ENCODE measurements at places on chromosomes 12 and 14.

DNA sequence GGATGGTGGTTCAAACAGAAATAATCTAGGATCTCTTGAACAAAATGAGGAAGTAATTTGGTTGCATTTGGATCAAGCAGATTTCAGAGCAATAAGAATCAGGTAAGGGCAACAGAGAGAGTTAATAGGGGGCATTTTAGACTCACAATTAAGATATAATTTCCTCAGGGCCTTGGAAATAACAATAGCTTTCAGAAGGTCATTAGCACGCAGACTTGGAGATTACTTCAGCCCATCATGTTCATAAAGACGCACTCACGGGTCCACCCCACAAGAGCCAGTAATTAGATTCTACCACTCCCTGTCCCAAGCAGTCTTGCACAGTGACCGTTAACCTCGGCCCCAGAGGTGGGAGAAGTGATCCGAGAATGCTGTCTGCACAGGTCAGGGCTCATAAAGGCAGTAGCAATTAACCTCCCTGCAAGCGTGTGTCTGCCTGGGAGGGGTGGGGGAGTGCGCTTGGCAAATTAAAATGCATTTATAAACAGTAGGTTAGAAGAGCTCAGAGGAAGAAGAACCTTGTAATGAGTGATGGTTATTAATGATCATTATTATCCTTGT is 125.7 kb upstream of the CCDC196 start:
- DNase-seq: no peak

DNA sequence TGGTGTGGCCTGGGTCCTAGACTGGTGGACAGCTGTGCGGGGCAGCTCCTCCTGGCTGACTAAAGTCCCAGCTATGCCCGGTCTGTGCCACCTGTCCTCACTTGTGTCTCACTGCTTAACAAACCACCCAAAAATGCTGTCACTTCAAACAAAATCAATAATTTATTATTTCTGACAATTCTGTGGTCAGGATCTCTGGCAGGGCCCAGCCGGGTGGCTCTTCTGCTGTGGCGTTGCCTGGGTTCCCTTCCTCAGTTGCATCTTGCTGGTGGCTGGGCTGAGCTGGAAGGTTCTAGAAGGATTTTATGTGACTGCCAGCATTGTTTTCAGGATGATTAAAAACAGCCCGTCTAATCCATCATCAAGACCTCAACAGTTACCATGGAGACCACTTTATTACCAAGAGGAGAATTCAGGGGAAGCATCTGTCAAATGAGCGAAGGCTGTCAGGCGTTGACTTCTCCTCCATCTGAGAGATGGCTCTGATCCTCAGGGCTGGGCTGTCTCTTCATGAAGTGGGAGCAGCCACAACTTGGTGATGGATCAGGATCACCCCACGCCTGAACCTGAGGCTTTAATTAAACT is 280.6 kb upstream of the SFSWAP start:
- DNase-seq: no peak

DNA sequence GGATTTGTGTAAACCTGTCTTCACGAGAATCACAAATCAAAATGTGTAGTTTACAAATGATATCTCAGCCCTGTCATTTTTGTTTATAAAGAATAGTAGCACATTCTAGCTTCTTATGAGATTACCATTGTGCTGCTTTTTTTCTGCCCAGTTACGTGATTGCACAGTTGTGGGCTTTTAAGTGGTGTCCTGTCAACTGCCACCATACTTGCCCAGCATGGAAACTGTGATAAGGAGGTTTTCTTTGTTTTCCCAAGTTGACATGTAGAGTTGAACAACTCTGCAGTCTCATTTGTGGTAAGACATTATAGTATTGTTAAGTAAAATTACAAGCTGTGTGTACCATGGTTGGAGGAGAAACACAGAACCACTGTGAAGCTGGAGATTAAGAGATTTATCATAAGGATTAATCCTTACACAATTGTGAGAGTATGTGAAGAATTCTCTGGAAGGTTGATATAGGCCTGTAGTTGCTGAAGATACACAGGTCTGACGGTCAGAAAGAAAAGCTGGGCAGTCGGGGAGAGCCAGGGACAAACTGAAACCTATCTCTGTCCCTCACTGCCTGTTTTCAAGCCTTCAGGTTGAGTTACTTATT is 12.2 kb downstream of the CHURC1 start:
- DNase-seq: no peak

DNA sequence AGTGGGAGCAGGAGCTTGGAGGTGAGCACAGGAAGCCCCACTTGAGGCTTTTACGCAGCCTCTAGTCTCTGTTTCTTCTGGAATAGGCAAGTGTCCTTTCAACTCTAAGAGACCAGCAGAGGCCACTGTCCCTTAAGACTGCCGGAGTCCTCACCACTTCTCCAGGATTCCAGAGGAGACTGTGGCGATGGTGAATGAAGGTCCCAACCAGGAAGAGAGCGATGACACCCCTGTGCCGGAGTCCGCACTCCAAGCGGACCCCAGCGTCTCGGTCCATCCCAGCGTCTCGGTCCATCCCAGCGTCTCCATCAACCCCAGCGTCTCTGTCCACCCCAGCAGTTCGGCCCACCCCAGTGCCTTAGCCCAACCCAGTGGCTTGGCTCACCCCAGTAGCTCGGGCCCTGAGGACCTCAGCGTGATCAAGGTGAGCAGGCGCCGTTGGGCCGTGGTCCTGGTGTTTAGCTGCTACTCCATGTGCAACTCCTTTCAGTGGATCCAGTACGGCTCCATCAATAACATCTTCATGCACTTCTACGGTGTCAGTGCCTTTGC is 442 bp downstream of the FLVCR2 start:
- peak; percentile 49 for DNase-seq

Data from SJSA1 (cell line).